ENCODE measurements at places on chromosomes 11 and 22.

- no peak for DNase-seq
Measured at GRCh38 chr11:130144141-130144540, 15.4 kb upstream of the ST14 start.

GRCh38 chr11:27234043-27234668 lies 128.9 kb downstream of the CCDC34 start:
- DNase-seq = no peak

GRCh38 chr22:44025171-44026065 lies 1.3 kb downstream of the PARVB start:
- no peak for DNase-seq

GRCh38 chr11:5509803-5510202 lies at the start of gene UBQLN3:
Gene UBQLN3, minus strand, starts transcription at chr11:5509957. Its CDS starts 399 bp downstream, at chr11:5509558.
- DNase-seq = no peak

DNA sequence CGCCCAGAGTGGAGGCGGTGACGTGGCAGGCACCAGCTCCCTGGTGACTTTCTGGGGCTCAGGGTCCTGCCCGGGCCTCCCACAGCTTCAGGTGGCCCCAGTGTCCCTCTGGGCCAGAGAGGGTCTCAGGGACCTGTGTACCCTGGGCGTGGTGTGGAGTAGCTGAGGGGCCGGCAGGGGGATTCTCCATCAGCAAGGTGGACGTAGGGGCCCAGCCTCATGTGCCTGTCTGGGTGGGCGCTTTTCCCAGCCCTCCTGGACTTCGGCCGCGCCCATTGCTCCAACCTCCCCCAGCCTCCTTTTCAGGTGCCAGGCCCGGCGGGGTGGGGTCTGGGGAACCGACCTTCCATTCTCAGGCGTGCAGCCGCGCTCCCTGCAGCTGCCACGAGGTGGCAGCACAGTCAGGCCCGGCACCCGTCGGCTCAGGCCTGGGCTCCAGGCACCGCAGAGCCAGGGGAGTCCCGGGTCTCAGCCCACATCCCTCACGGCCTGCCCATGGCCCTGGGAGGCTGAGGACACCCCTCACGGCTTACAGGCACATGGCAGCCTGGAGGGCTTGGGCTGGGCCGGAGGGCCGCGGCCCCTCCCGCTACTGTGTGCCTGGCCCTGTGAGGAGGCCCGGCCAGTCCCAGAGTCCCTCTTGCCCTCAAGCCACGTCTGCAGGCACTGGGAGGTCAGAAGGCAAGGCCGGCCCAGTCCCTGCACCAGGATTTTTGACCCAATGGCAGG lies 19.9 kb upstream of the MUC5B start:
- peak; percentile 41 for DNase-seq

GRCh38 chr22:46446799-46447198 lies 90.6 kb downstream of the CELSR1 start:
- no peak for DNase-seq

DNA sequence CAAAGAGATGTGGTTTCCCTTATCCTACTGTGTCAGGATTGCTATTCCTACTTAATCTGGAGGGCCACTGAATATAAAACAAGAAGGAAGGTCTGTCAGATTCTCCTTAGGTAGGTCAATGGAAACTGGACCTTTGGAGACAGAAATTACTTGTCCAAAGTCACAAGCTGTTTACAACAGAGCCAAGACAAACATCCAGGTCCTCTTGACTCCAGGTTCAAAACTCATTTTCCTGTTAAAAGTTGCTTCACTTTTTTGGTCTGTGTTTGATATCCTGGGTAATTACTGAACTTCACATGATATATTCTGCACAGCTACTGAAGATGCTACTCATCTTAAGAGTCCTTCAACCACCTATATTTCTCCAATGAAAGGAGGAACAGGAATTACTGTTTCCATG lies 81.2 kb upstream of the ARHGAP32 start:
- no peak for DNase-seq

GRCh38 chr11:69142895-69143294 lies 12.8 kb upstream of the SMIM38 start:
- DNase-seq = no peak

DNA sequence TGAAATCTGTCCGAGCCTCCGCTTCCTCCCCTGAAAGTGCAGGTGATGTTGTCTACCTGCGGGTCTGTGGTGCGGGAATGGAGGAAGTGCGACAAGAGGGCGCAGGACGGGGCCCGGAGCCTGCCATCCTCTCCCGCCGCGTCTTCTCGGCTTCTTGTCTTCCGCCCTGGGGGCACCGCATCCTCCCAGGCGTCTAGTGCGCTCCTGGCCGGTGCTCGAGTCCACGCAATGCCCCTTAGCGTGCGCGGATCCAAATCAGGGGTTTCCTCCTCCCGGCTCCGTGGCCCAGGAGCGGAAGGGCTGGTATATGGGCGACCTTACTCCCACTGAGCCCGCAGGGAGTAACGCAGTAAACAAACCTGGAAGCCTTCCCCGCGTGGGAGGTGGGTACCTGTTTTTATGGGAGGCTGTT lies 405 bp downstream of the SFI1 start:
- no peak for DNase-seq

- DNase-seq = no peak
Measured at GRCh38 chr11:119852741-119853140, 123.7 kb upstream of the NECTIN1 start.

- DNase-seq = no peak
Measured at GRCh38 chr11:99932684-99933083, 754.4 kb upstream of the ARHGAP42 start.

- no peak for DNase-seq
Measured at GRCh38 chr22:20750461-20751184, 23.3 kb upstream of the SERPIND1 start.

DNA sequence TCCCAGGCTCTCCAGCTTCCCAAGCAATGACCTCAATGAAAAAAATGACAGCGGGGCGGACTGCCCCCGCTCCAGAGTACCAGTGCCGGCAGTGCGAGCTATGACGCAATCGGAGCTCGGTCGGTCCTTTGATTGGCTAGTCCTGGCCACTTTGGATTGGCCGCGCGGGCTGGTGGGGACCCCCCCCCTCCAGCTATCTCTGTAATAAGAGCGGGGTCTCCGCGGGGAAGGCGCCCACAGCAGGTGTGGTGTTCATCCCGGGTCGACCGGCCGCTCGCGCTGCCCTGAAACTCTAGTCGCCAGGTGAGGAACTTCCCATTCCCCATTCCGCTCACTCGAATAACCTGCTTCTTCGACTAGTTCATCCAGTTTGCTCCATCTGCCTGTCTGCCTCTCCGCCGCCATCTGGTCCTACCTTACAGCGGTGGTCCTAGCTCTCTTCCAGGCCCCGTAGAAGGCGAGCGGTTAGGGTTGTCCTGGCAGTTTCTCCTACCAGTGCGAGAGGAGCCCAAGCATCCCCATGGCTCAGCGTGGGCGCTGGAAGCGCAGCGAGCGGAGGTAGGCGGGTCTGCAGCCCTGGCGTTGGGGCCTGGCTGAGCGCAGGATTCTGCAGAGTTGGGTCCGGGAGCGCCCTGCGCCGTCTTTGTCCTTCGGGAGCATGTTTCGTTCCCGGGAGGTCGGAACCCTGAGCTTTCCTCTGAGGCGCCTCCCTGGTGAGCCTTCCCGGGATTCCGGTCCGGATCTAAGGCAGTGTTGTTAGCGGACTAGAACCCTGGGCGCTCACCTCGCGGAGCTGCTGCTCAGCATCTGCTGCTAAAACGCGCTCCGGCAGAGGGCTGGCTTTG lies at the start of gene CALCB:
Gene CALCB, plus strand, starts transcription at position 233 of the 845 bp plus-strand sequence. CDS start 1,126 bp downstream, outside the sequence.
- DNase-seq = peak; percentile 5

GRCh38 chr11:26093206-26093605 lies 238.7 kb upstream of the ANO3 start:
- no peak for DNase-seq

- DNase-seq = no peak
Measured at GRCh38 chr11:126452241-126453101, 97.0 kb downstream of the ST3GAL4 start.

DNA sequence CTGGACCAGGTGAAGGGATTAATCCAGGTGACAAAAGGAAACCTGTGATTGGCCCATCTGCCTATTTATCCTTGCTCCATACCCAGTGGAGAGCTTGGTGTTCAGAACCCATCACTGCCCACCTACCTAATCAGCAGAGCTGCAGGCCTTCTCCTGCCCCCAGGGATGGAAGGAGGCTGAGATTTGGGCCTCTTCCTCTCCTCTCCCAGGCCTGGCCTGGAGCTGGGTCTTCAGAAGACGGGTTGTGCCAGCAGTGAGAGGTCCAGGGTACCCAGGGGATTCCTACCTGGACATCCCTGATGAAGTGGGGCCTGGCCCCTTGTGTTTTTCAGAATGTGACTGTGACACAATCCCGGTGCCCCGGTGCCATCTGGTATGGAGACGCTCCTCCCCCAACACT lies 80.3 kb upstream of the MYOD1 start:
- no peak for DNase-seq

DNA sequence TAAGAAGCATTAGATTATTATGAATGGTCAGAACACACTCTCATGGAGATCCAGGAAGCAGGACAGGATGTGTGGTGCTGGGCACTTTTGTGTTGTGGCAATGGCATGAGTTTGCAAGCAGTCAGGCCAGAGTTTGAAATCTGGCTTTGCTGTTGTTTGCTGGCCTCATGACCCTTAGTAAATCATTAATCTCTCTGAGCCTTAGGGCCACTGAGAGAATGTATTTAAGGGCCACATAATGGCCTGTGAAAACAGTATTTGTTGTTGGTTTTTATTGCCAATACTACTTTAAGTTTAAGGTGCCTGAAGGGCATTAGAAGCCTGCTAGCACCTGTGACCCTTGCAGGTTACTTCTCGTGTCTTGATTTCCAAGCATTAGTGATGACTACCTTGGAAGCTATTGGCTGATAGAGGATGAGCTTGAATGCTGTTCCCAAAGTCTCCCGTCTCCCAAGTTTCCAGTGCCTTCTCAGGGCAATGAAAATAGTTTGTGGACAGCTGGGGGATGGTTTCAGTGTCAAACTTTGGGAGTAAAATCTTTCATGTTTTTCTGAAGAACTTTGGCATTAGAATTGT lies 24.6 kb downstream of the STIM1 start:
- DNase-seq = no peak

DNA sequence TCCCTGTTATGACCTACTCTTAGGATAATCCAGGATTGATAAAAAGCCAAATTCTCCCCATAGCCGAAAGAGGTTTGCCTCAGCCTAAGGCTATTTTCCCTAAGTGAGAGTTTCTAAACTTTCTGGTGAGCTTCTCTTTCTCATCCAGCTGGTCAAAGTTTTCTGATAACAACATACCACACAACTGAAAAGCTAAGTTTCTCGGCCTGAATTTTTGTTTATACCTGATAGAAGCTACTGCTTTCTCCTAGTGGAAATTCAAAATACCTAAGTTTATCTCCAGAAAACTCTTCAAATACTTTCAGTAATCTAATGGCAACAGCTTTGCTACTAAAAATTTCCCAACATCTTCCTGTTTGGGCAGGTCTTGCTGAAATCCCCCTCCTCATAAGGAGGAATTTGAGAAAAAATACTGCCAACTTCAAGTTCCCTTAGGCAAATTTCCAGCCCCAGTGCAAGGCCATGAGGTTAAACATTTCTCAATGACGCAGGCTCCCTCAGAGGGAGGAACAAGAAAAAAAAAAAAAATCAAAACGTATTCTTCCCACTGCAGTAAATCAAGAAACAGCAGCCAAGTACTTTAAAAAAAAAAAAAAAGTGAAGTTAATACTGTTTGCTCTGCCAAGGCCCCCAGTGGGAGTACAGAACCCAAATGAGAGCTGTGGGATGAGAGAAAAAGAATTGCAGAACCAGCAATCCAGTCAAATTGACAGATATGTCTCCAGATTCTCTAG lies 127.0 kb downstream of the MRTFA start:
- no peak for DNase-seq

DNA sequence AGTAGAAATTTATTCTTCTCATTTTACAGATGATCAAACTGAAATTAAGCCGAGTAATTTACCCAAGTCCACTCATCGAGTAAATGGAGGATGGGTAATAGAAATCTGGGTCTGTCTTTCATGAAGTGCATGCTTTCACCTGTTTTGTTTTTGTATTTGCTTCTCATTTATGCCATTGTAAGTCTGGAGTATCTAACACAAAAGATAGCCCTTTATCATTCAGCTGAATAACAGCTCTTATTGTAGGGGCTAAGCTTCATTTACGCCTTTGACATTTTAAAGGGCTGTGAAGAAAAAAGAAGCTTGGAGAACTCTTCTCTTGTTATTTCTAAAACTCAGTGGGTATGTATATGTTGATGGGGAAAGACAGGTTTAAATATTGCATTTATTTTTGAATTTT lies 1196.2 kb upstream of the TENM4 start:
- no peak for DNase-seq

GRCh38 chr22:50572965-50573364 lies 5.3 kb downstream of the CPT1B start:
- DNase-seq = no peak

DNA sequence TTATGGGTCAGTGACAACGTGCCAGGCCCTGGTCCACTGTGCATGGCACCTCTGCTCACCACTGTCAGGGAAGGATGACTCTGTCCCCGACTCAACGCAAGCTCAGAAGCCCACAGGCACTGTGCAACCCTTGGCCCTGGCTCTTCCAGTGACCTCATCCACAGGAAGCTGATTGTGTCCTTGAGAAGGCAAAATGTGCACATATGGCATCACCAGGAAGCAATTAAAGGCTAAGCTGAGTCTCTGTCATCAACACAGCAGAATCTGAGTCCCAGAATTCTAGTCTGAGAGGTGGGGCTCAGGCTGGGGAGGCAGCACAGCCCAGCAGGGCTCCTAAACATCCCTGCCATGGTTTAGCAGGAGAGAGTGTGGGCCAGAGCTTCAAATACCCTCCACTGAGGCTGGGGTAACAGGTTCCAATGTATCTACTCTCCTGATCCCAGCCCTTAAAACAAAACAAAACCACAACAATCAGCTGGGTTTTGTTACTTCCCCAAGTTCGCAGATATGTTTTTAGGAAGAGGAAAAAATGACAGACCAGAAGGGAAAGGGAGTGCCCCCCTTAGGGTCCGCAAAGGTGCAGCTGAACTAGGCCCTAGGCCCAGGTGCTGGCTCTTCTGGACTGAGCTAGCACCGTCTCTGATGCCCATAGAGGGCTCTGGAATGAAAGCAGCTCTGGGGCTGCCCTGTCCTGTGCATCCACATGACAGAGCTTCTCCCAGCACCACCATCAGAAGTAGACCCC lies 33.5 kb upstream of the GNAZ start:
- no peak for DNase-seq

DNA sequence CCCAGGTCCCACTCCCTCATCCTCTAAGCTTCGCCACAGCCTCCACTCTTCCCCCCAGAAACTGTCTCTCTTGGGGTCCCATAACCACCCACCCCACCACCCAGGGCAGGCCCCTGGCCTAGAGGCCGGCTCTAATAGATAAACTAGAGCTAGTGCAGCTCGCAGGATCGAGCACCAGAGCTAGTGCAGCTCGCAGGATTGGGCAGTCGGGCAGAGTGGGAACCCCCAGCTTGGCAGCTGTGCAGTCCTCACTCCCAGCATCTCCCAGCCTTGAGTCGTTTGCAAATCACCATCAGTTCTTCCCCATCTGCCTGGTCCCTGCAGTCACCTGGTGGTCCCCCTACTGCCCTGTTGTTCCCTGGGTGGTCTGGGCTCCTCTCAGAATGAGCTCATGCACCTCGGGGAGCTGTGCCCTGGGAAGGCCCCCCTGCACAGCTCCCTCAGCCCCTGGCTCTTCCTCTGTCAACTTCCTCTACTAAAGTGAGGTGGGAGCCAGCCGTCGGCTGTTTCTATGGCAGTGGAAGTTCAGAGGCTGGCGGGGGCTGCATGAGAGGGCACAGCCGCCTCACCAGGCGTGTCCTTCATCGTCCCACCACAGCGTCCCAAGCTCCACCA lies 15.5 kb upstream of the SHANK2 start:
- no peak for DNase-seq
